ENCODE measurements at places on chromosomes 5 and 9. TPM values are rescaled to one million over a fixed set of nuclear protein-coding genes. Genes with fewer than 3 reads are reported as not detected.
A peak's percentile ranks its signal among the peaks of the same experiment; 100 is the strongest.

Gene RICTOR
- 30.9 TPM for total RNA-seq

Gene PCA3
- 0.17 TPM for total RNA-seq

Gene FOXD4L5
- 0.29 TPM for total RNA-seq

Gene GHR
- total RNA-seq = 3.0 TPM

Gene NME5
- total RNA-seq = 4.0 TPM

Gene LRRC8A
- 71.2 TPM for total RNA-seq

Gene FST
- 2.1 TPM for total RNA-seq

Gene LRRC19
- total RNA-seq = 0.15 TPM

DNA sequence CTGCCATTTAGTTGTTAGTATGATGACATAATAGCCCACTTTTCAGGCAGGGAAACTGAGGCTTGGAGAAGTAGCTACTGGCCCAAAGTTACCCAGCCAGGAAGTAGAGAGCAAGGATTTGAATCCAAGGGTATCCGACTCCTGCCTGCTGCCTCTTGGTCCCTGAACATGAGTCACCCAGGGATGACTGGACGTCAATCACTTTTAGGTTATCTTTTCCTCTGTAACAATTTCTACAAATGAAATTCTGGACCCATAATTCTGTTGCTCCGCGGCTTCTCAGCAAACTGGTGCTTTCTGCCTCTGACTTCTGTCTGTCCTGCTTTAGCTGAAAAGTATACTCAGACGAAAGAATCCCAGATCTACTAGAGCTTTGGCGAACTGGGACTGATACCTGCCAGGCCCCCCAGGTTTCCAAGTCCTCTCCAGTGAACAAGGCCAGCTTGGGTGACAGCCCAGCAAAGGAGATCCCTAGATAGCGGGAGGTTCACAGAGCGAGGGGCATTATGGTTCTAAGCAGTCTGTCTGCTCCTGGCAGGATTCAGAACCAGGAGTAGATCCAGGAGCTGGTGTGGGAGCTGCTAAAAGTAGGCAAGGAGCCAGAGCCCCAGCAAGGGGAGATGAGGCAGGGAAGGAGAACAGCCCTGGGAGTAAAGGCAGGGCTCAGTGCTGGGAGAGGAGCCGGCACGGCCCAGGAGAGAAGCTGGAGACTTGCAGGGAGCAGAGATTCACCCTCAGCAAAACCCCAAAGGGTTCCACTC is 20.6 kb downstream of the OLFML2A start:
- H3K36me3 ChIP-seq = no peaks in the 10 kb centered on the region
- H3K4me1 ChIP-seq = peaks cover 77% of the 10 kb centered on the region
- no peaks in the 10 kb centered on the region for H3K27me3 ChIP-seq

- H3K27ac ChIP-seq = no peak overlapping the region
- H3K4me3 ChIP-seq = no peak overlapping the region
- H3K4me1 ChIP-seq = peaks cover 52% of the 10 kb centered on the region
- no peak for DNase-seq
Measured at GRCh38 chr5:81854915-81855314, 104.0 kb upstream of the SSBP2 start.

GRCh38 chr9:88197781-88198340 is 59.6 kb upstream of the SPATA31C2 start:
- no peaks in the 10 kb centered on the region for H3K4me1 ChIP-seq
- H3K27ac ChIP-seq = no peak overlapping the region
- H3K27me3 ChIP-seq = no peaks in the 10 kb centered on the region
- DNase-seq = no peak
- no peaks in the 10 kb centered on the region for H3K36me3 ChIP-seq
- H3K4me3 ChIP-seq = no peak overlapping the region

DNA sequence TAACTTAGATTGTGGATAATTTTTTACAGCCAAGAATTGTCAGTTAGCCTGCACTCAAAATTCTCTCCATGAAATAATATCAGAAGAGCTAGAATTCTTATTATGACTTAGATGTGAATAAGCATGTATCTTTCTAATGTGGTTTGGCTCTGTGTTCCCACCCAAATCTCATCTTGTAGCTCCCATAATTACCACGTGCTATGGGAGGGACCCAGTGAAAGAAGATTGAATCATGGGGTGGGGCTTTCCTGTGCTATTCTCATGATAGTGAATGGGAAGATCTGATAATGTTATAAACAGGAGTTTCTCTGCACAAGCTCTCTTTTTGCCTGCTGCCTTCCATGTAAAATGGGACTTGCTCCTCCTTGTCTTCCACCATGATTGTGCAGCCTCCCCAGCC is 176.8 kb downstream of the MAT2B start:
- no peak overlapping the region for H3K27ac ChIP-seq
- no peak for DNase-seq
- H3K36me3 ChIP-seq = no peaks in the 10 kb centered on the region
- H3K4me1 ChIP-seq = no peaks in the 10 kb centered on the region
- no peaks in the 10 kb centered on the region for H3K27me3 ChIP-seq

DNA sequence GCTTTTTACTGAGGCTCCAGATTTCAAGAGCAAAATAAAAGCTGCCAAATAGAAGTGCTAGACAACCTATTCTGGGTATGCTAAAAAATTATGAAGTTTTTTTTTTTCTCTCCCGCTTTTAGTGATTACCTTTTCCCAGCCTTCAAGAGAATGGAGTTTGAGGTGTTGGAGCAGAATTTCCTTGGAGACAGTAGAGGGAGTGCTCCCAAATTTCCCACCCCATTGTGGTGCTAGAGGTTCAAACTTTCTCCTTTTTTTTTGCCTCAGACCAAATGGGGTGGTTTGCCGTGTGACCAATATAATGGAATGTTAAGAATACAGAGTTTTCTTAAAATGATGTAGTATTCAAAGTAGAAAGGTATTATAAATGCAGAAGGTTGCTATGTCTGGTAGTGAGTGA is 244.2 kb upstream of the RIOK2 start:
- DNase-seq = no peak
- H3K27ac ChIP-seq = no peak overlapping the region
- no peaks in the 10 kb centered on the region for H3K36me3 ChIP-seq
- no peak overlapping the region for H3K4me3 ChIP-seq
- H3K27me3 ChIP-seq = no peaks in the 10 kb centered on the region
- H3K4me1 ChIP-seq = no peaks in the 10 kb centered on the region

- no peaks in the 10 kb centered on the region for H3K27me3 ChIP-seq
- H3K27ac ChIP-seq = no peak overlapping the region
- H3K36me3 ChIP-seq = no peaks in the 10 kb centered on the region
- DNase-seq = peak; percentile 48
Measured at GRCh38 chr9:18721267-18721994, 247.5 kb downstream of the ADAMTSL1 start.

GRCh38 chr5:76548525-76549229 is 74.5 kb downstream of the F2RL2 start:
- peak overlapping the region; percentile 71 for H3K27ac ChIP-seq
- peaks cover 27% of the 10 kb centered on the region for H3K4me1 ChIP-seq
- DNase-seq = no peak

DNA sequence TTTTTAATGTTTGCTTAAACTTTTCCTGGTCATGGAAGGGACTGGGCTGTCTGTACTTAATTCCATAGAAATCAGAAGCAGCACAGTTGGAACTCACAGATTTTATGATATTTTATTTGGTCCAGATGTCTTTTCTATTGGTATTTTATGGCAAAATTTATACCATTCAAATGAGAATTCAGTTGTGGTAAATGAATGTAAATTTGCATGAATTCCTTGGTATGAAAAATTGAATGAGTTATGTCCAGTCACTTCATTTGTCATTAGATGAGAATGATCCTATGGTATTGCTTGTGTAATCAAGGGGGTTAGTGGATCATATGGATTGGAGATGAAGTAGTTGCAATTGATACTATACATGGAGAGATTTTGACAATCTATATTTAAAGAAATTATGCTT is 188.0 kb downstream of the KDM4C start:
- H3K4me1 ChIP-seq = peaks cover 8% of the 10 kb centered on the region
- no peak overlapping the region for H3K4me3 ChIP-seq
- H3K36me3 ChIP-seq = no peaks in the 10 kb centered on the region
- H3K27me3 ChIP-seq = no peaks in the 10 kb centered on the region
- no peak overlapping the region for H3K27ac ChIP-seq
- no peak for DNase-seq

- H3K27ac ChIP-seq = no peak overlapping the region
- no peaks in the 10 kb centered on the region for H3K4me1 ChIP-seq
- H3K4me3 ChIP-seq = no peak overlapping the region
- no peaks in the 10 kb centered on the region for H3K27me3 ChIP-seq
- no peak for DNase-seq
Measured at GRCh38 chr9:130010151-130010988, 32.6 kb downstream of the FNBP1 start.

- no peaks in the 10 kb centered on the region for H3K36me3 ChIP-seq
- H3K4me1 ChIP-seq = peaks cover 18% of the 10 kb centered on the region
- no peak for DNase-seq
- peak overlapping the region; percentile 76 for H3K27ac ChIP-seq
- no peak overlapping the region for H3K4me3 ChIP-seq
- no peaks in the 10 kb centered on the region for H3K27me3 ChIP-seq
Measured at GRCh38 chr9:92770360-92770995, 5.8 kb upstream of the BICD2 start.

- H3K27ac ChIP-seq = no peak overlapping the region
- no peaks in the 10 kb centered on the region for H3K4me1 ChIP-seq
- H3K36me3 ChIP-seq = no peaks in the 10 kb centered on the region
- no peak for DNase-seq
- H3K27me3 ChIP-seq = no peaks in the 10 kb centered on the region
Measured at GRCh38 chr9:5518937-5519319, 8.6 kb downstream of the PDCD1LG2 start.

DNA sequence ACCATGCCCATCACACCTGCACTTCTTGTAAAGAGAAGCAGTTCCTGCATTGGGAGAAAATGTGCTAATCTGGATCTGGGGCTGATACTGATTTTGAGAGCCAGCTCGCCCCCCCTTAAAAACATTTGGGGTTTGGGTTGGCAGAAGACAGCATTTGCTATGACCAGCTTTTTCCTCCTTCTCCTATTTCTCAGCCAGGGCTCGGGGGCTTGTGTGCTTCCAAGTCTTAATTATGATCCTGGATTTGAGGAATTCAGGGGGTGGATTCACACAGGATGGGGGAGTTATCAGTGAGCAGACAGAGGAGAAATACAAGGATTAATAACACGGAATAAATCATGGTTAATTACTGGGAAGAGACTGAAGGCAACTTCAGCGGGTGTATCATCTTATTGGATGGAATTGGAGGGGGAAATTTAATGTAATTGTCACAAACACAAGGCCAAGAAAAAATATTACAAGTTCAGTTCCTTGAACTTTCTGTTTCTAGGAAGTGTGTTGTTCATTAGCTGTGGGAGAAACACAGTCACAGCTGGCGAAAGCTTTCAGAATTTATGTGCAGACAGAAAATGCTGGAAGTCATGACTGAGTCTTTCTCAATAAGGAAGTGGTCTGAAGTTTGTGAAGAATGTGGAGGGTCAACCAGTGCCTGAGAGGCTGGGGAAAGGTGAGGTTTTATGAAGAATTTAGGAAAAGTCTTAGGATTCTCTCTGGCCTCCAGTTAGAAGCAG is 15.3 kb downstream of the C9orf152 start:
- H3K27ac ChIP-seq = peak overlapping the region; percentile 82
- H3K36me3 ChIP-seq = no peaks in the 10 kb centered on the region
- no peak overlapping the region for H3K4me3 ChIP-seq
- no peaks in the 10 kb centered on the region for H3K27me3 ChIP-seq

DNA sequence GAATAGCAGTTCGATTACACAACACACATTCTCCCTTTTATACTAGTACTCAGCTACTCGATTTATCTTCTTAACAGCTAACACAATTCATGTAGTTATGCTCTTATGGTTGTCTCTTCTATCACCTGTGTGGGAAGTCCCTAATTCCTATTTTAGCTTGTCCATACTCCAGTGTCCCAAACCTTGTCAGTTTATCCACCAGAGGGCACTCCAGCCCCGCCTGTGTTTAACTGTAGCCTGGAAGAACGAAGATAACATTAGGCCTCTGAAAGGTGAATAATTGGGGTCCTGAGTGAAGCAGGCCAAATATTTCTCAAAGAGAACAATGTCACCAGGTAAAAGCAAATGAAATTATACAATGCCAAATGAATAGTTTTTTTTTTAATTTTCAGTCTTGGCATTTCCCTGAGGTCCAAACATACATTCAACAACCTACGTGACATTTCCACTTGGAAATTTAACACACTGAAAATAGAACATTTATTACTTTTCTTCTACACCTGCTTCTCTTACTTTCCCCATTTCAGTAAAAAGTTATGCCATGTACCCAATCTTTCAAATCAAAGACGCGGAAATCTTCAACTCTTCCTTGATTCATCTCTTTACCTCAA is 560.7 kb downstream of the HTR1A start:
- H3K27ac ChIP-seq = no peak overlapping the region
- no peak for DNase-seq
- H3K4me3 ChIP-seq = no peak overlapping the region
- no peaks in the 10 kb centered on the region for H3K36me3 ChIP-seq
- H3K27me3 ChIP-seq = no peaks in the 10 kb centered on the region

DNA sequence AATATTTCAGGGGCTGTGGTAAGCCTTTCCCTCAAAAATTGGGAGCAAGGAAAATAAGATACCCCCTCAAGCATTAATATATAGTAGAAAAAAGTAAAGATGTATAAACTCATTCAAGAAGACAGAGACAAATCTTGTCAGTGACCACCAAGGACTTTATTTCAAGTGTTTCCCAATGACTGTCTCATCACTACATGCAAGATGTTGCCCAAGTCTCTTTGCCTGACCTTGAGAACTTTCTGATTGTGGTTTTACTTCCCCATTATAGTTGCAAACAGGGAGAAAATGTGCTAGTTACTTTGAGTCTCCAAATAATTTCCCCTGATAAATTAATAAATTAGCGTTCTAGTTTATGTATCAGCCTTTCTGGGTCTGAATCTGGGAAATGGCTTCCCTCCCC is 4.0 kb upstream of the SLC46A2 start:
- no peak overlapping the region for H3K4me3 ChIP-seq
- DNase-seq = no peak
- H3K27me3 ChIP-seq = no peaks in the 10 kb centered on the region
- no peaks in the 10 kb centered on the region for H3K36me3 ChIP-seq
- H3K4me1 ChIP-seq = peaks cover 9% of the 10 kb centered on the region
- H3K27ac ChIP-seq = peak overlapping the region; percentile 75

DNA sequence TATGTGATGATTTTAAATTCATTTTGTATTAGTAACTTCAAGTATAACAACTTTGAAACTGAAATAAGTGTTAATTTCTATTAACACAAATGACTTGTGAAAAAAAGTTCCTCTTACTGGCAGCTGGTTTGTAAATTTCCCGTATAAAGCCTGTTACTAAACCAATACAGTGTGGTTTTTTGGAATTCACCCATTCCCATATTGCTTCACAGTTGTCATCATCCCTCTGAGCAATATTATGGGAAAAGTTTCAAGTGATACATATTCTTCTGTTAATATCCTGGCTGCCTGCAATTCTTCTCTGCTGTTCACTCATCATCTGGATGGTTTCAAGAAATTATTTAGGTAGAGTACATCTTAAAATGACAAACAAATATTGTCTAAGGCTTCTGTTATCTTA is 1185.1 kb upstream of the C9orf72 start:
- DNase-seq = no peak
- H3K4me1 ChIP-seq = no peaks in the 10 kb centered on the region
- H3K27ac ChIP-seq = no peak overlapping the region
- H3K4me3 ChIP-seq = no peak overlapping the region

- no peaks in the 10 kb centered on the region for H3K36me3 ChIP-seq
- no peaks in the 10 kb centered on the region for H3K27me3 ChIP-seq
- no peak overlapping the region for H3K27ac ChIP-seq
Measured at GRCh38 chr9:123763910-123764588, 165.9 kb downstream of the DENND1A start.
